T-helper 17 cell (primary cell): ENCODE measurements at places on chromosomes 6 and 20.

DNA sequence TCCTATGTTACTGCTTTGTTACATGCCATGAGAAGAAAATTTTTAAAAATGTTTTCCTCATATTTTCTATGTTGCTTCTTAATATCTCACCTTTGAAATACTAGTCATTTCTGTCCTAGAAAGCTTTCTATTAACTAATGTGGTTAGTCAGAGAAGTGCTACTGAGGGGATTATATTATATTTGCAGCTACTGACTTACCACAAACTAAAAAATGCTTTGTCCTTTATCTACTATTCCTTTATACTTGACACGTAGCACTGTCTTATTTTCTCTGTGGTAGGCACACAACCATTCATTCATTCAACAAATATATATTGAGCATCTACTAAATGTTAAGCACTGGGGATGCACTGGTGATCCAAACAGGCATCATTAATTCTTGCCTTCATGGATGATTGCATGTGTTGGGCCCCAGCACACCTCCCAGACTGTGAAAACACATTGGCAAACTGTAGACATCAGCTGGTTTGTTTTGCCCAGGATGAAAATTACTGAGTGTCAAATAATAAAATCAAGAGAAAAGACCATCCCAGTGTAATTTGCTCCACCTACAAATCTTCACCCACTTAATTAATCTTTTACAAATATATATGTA lies 10.7 kb upstream of the MLIP start:
- DNase-seq: no peak

DNA sequence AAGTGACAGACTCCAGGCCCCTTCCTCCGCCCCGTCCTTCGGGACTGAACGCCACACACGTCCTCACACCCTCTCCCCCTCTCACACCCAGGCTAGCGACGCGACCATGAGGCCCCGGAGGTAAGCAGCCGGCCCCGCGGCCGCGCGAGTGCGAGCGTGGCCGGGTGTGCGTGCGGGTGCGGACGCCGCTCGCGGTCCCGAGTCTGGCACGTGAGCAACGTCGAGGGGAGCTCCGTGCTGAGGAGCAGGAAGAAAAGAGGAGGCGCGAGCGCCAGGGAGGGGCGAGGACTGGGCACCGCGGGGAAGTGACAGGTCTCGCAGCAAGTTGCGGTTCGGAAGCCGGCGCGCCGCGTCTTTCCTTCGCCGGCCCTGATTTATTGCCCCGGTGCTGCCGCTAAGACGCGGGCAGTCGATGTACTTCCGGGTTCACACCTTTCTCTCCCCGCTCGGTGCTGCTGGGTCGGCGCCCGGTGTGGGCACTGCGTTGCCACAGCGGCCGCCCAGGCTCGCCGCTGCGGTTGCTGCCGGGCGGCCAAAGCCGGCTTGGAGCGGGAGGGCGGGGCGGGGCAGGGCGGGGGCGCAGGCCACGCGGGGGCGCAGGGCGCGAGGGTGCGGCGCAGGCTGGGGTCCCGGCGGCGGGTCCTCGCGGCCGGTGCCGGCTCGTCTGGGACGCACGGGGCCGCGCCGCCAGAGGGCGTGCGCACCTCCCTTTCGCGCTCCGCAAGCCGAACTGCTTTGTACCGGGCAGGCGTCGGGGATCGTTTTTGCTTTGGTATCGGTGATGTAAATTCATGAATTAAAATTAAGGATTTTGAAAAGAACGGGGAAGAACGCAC lies 15.8 kb upstream of the LIN28B start:
- DNase-seq: no peak

DNA sequence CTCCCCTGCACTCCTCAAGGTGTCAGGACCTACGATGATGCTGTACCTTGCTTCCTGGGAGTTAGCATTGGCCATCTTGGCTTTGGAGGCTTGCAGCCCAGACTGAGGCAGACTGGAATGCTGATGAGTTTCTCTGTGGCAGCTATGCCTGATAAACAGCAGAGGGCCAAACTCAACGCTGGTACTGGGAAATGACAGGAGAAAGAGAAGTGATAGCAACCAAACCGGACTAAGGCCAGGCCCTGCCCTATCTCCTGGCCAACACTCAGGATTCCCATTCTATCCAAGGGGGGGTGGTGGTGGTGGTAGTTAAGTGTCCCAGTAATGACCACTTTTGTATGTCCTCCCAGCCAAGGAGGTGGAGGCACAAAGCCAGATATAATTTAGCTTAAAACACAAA lies 90.0 kb upstream of the DTNBP1 start:
- no peak for DNase-seq

DNA sequence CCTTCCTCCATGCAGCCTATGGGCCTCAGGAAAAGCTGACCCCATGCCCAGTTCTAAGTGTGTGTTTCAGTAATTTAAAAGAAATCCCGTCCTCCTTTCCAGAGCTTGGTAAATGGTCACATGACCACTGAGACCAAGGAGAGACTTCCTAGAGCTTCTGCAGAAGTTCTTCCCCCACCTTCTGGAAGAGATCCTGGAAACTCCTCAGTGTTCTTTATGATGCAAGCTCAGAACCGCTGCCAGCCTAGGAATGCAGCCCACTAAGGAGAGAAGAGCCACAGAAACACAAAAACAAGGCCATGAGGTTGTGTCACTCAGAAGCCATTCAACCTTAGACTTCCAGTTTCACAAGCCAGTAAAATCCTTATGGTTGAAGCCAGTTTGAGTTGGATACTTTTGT lies 348.4 kb downstream of the TPBG start:
- no peak for DNase-seq
